ENCODE measurements at places on chromosomes 12 and 14.

DNA sequence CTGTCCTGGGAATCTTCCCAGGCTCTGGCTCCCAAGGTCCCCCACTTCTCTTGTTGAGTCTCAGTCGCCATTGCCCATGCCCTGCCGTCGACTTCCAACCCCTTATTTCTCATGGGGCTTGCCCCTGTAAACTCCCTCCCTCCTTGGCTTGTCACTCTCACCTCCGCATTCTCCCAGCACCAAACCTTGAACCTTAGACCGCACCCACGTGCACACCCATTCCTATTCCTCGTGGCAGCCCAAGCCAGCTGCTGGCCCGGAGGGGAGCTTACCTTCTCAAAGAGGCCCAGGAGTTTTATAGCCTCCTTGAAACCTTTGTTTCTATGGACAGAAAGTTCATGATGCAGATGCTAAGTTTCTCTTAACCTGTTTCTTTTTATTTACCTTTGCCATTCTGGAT lies 4.6 kb downstream of the JDP2 start:
- no peak for DNase-seq

- DNase-seq: no peak
Observed at GRCh38 chr12:5375547-5376295, 56.2 kb upstream of the NTF3 start.

DNA sequence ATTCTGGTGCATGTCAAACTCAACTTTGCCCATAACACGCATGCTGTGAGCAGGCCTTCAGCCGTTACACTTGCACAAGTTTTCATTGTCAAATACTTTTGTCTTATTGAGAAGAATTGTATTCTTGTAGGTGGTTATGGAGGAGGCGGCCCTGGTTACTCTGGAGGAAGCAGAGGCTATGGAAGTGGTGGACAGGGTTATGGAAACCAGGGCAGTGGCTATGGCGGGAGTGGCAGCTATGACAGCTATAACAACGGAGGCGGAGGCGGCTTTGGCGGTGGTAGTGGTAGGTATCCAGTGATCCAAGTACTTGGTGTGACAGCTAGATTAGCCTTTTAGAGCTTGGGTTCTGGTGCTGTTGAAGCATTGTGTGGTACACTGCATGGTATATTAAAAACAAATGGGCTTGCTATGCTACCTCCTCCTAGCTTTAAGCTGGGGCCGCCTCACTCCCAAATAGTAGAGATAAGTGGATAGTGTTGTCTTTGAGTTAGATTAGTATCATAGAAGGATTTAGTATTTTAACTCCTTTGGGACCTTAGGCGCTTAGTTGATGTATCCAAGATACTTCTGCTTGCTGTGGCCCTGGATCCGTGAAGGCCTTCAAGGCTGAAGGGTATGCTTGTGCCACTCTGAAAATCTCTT lies 2.5 kb downstream of the HNRNPA1 start:
- no peak for DNase-seq

GRCh38 chr14:106670011-106670410 lies 1143.6 kb downstream of the TMEM121 start:
- DNase-seq: no peak

- no peak for DNase-seq
Observed at GRCh38 chr14:70338550-70338949, 20.9 kb downstream of the COX16 start.

DNA sequence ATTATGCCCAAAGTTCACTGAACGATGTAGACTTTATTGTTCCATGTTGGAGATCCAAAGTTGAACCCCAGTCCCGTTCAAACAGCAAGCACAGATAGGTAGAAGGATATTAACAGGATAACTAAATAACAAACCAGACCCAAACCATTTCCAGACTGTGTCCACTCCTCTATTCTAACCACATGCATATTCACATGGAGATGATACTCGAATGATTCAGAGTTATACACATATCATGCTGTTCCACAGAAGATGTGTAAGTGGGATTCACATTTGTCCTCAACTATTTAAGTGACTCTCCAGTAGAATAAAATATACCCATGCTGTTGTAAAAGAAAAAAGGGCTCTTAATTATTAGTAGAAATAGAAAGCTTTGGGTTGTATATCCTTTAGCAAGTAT lies 185.9 kb downstream of the ITPR2 start:
- DNase-seq: no peak

- DNase-seq: no peak
Observed at GRCh38 chr12:42156232-42156631, 11.6 kb upstream of the GXYLT1 start.

DNA sequence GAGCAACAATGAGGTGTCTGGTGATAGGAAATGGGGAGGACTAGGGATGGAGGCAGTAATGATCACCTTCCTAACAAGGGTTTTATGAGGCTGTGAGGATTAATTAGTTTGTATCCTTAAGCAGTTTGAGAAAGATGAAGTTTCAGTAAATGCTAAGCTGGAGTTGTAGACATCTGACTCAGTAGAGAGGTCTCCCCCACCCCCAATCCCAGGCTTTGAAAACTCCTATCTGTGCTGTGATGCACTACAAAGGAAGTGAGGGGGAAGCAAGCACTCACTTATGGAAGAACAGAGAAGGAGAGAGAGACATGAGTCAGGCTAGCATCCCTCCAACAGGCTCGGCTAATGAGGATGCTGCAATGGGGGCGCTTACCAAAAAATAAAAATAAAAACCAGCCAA lies 5.5 kb upstream of the BCL11B start:
- no peak for DNase-seq

DNA sequence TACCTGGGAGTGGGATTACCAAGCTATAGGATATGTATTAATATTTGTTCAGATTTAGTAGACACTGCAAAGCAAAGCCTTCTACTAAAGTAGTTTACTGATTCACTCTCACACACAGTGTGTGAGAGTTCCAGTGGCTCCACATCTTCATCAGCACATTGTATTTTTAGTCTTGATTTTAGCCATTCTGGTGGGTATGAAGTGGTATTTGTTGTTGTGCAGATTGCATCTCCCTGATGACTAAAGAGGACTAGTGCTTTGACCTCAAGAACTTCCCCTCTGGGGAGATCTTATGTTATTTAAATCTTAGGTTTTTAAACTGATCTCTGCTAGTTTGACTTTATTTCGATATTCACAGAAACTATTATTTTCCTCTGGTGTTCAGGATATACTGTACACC lies 479.7 kb upstream of the RGS6 start:
- DNase-seq: no peak

GRCh38 chr14:30462358-30462757 lies 96.6 kb upstream of the G2E3 start:
- DNase-seq: no peak

DNA sequence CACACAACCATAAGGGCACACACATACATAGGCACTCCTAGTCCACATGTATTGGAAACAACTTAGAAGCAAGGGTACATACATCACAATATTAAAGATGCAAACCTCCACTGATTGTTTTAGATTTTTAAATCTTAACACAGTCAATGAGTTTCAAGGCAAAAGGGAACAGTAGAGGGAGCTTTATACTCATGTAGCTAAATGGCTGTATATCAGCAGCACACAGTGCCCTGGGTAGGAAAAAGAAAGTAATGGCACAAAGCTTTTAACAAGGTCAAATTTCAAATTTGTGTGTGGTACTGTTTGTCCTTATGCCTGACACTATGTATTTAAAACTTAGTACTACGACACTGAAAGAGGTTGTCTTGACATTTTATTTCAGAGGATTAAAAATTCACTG lies 262.0 kb downstream of the MED13L start:
- peak; percentile 55 for DNase-seq

DNA sequence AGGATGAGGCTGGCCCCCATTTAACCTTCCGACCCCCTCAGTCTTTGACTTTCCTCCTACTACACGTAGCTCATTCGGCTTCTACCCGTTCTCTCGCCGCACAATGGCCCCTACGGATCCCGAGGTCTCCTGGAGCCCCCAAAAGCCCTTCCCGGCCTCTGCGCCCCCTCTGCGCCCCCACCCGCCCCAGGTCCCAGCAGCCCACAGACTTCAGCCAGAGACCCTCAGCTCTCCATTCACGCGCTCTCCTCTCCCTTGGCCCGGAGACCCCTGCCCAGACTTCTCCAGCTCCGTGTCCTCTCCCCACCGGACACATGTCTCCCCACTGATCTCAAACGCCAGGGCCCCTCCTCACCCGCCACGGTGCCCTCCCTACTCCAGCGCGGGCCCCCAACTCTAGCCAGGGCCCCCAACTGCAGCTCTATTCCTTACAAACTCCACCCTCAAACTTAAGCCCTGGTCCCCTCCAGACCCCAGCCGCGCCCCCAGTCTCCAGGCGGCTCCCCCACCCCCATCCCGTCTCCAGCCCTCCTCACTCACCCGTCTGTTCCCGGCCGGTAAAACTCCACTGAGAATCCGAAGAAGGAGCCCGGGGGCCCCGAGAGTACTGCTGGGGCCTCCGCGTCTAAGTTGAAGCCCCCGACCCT lies 502 bp downstream of the ITGA5 start:
- no peak for DNase-seq

DNA sequence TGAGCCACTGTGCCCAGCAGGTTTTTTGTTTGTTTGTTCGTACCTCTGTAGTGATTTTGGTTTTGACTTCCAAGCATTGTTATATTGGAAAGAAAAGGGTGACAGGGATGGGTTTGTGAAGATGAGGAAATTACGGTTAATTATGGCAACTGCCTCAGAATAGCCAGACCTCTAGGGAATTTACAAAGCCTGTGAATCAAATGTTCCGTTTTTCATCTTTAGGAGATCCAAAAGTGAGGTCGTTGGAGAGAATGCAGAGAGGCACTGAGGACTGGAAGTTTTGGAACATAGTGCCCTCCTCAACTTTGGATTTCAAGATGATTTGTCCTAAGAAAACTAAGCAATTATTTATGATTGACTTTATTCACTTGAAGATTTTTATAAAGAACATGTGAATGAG lies 54.5 kb upstream of the EVL start:
- no peak for DNase-seq

DNA sequence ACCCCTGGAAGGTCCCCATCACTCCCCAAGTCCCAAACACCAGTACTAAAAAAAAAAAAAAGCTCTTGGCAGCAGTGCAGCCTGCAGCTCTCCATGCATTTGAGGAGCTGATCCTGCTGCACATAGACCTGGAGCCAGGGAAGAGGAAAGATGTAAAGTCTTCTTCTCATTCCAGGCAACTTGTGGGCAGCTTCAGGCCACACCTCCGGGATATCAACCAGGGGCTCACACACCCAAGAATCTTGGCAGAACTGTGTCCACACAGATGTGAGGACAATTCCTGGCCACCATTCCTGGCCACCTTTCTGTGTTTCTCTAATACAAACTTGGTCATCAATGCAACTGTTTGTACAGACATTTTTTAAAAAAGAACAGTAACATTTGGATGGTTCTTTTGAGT lies 72.7 kb downstream of the TMEM132C start:
- DNase-seq: no peak

GRCh38 chr12:9760120-9760519 lies 581 bp downstream of the CD69 start:
- DNase-seq: no peak

GRCh38 chr14:74875941-74876913 lies at the start of gene PROX2:
TSS of gene PROX2 (minus strand) at chr14:74876145. CDS start at chr14:74863834, 12,311 bp downstream.
- no peak for DNase-seq

- DNase-seq: no peak
Observed at GRCh38 chr12:130644566-130644965, 71.5 kb downstream of the RIMBP2 start.

DNA sequence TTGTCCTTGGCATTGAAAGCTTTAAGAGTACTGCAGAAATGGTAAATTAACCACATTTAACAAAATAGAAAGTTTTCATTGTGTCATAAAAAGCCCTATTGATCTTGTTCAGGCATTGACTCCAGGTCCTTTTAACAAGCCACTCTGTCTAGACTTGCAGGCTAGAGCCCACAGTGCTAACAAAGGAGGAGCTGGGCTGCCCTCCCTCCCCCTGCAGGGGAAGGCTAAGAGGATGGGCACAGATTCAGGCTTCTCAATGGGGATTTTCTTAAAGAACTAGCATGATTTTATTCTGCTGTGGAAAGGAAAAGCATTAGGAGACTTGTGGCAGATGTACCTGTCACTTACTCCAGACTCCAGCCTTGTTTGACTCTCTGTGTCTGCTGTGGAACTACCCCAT lies 463.6 kb downstream of the NRXN3 start:
- no peak for DNase-seq

- no peak for DNase-seq
Observed at GRCh38 chr14:71497645-71498086, 434.6 kb upstream of the RGS6 start.

- DNase-seq: no peak
Observed at GRCh38 chr12:53467880-53468279, 16.0 kb downstream of the PCBP2 start.

GRCh38 chr14:70807898-70808415 lies 1.4 kb downstream of the MAP3K9 start:
- no peak for DNase-seq

DNA sequence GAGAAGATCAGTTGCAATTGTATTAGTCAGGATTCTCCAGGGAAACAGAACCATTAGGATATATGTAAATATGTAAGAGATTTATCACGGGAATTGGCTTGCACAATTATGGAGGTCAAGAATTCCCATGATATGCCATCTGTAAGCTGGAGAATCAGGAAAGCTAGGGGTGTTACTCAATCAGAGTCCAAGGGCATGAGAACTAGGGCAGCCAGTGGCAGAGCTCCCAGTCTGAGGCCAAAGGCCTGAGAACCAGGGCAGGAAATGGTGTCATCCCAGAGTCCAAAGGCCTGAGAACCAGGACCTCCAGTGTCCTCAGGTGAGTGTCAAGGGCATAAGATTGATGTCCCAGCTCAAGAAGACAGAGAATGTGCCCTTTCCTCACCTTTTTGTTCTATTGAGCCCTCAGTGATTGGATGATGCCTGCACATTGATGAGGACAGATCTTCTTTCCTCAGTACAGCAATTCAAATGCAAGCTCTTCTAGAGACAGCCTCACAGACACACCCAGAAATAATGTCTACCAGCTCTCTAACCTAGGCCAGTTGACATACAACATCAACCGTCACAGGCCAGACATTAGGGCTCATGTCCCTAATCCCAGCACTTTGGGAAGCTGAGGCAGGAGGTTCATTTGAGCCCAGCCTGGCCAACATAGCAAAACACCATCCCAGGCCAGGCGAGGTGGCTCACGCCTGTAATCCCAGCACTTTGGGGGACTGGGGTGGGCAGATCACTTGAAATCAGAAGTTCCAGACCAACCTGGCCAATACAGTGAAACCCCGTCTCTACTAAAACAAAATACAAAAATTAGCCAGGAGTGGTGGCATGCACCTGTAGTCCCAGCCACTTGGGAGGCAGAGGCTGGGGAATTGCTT lies 34.9 kb upstream of the ZNF740 start:
- no peak for DNase-seq

DNA sequence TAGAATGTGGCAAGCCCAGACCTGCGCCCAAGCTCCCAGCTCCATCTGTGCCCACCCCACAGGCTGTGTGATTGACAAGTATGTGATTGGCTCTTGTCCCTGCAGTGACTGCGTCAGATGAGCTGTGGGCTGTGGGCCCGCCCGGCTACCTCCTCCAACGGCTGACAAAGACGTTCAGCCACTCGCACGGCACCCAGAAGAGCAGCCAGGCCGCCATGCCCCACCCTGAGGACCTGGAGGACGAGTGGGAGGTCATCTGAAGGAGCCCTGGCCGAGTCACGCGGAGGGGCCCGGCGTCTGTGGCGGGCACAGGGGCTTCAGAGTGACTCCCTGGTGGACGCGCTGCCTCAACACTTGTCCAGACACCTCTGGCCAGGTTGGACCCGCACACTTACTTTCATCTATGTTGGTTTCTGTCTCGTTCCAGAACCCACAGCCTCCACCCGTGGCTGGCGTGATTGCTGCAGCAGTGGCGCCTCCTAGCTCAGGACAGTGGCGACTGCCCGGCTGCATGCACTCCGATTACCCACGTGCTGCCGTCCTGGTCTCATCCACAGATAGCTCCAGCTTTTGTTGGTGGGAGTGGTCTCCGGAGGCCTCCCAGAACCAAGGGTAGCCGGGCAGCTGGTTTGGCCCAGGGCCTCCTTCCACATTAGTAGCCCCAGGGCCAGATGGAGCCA lies 11.4 kb downstream of the ANKRD9 start:
- no peak for DNase-seq

Data from AG20443 (cell line).